ENCODE measurements at places on chromosomes 6 and 20.

DNA sequence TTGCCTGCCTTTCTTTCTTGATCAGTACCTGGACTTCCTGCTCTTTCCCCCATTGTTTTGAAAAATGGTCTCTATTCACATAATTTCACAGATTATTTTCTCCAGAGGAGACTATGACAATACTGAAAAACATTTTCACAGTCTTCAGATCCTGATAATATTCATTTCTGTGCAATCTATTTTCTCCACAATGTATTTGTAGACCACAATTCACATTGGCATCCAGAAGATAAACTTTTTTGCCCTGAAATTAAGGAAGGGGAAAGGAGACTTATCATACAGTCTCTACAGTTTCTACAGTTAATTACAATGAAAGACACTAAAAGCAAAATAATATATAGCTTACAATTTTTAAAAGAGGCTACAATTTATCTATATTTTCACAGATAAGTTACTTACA, 18.4 kb downstream of the LCA5 start:
- no peak for DNase-seq

DNA sequence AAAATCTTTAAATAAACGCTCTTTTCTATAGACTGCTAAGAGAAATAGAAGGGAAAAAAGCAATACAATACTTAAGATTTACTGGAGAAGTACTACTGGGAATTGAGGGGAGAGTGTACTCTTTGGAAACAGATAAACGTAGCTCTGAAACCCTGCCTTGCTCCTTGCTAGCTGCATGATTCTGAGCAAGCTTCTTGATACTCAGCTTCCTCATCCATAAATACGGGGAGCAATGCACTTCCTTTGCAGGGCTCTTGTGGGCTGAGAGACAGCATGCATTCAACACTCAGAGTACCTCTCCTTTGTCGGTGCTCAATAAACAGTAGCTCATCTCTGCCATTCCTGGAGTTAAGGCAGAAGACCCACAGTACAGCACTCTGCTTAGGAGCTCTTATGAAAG, 159.7 kb downstream of the BTBD9 start:
- no peak for DNase-seq

DNA sequence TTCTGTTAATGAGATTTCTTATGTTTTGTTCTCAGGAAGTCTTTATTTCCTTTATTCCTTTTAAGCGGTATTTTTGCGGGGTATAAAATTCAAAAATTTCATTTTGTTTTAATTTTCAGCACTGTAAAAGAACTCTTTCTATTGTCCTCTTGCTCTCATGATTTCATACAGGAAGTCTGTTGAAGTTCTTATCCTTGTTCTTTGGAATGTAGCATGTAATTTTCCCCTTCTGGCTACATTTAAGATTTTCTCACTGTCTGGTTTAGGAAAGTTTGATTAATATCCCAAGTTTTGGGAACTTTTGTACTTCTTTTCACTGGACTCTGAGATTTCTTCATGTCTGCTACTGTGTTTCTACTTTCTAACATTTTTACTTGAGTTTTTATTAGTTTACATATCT, 581.4 kb upstream of the GJE1 start:
- no peak for DNase-seq

GRCh38 chr6:94196891-94197290, 777.5 kb upstream of the EPHA7 start:
- no peak for DNase-seq

GRCh38 chr6:136728976-136729515, 63.2 kb downstream of the MAP3K5 start:
- no peak for DNase-seq

DNA sequence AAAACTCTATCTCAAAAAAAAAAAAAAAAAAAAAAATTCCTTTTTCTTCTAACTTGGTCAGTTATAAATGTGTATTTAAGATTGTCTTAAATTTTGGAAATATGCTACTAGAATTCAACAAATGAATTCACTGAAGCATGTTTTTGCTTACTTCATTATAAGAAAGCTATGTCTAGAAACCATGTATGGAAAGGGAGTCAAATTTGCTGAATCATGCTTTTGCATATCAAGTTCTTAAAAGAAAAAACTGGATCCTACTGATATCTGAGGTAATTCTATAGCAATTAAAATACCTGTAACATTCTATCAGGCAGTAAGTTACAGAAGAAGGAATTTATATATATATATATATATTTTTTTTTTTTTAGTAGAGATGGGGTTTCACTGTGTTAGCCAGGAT, 27.7 kb downstream of the AKIRIN2 start:
- DNase-seq: no peak

DNA sequence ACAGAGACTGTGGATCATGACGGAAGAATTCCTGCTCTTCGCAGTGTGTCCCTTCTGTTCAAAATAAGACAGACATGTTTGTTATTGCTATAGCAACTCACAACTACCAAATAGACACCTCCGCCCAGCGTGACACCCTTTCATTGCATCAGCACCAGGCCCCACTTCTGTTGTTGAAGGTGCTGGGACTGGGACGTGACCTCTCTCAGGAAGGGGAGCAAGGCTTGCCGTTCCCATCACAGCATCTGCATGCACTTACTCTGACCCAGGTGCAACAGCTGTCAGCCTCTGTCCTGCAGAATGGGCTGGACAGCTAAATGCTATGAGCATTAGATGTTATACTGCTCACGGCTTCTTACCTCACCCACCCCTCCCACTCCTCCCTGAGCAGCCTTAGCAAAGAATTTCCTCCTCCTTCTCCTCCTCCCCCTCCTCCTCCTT, 94.1 kb downstream of the DACT2 start:
- no peak for DNase-seq

GRCh38 chr6:96899451-96899998, 1.8 kb upstream of the NDUFAF4 start:
- DNase-seq: no peak

Measured in CD4-positive, alpha-beta T cell treated with Interleukin-4 for 4 hours (primary cell).